ENCODE measurements at places on chromosomes 4 and X.

- DNase-seq = no peak
Observed at GRCh38 chrX:112851806-112852205, 11.2 kb upstream of the AMOT start.

DNA sequence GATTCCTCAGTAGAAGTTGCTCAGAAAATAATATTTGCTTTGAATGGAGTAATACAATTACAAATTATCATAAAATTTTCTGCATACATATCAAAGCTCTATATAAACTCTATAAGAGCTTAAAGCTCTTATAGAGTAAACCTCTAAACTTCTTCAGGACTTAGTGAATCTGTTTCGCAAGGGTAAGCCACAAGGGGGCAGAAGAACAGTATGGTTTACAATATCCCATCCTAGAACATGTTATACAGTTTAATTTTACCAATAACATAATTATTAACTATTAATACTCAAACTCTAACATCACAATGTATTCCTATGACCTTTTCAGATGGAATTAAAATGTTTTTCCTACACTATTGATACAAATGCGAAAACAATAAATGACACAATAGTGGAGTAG, 33.8 kb upstream of the SPANXN1 start:
- DNase-seq = no peak

- peak; percentile 72 for DNase-seq
Observed at GRCh38 chrX:38327007-38327774, at the start of gene RPGR. Gene RPGR (minus strand): TSS chrX:38327509. CDS start chrX:38327367, 142 bp downstream.

- DNase-seq = no peak
Observed at GRCh38 chrX:86078650-86079049, 31.3 kb upstream of the CHM start.

GRCh38 chrX:19443869-19444526, 71.3 kb downstream of the MAP3K15 start:
- no peak for DNase-seq

GRCh38 chr4:147805946-147806345, 74.1 kb downstream of the ARHGAP10 start:
- no peak for DNase-seq
